ENCODE measurements at places on chromosomes 2 and 18.
A peak's percentile ranks its signal among the peaks of the same experiment; 100 is the strongest.

DNA sequence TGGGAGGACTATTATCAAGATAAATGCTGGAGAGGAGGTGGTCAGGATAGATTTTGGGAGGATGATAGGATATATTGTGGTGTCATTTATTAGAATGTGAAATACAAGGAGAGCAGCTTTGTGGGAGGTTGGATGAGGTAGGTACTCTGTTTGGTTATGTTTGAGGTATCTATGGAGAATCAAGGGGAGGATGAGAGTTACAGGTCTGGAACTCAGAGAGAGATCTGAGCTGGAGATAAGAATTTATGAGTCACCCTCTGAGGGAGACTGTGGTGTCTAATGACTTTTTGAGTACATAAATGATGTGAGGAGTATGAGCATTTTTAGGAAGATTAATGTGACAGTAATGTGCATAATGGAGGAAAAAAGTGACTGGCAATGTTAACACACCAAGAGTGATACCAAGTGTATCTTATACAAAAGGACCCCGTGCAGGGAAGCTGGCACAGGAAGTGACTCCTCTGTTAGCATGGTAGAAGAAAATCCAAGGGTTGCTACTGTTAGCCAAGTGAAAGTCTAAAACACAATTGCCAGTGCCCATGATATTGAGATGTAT is 48.2 kb downstream of the CRIM1 start:
- no peak for DNase-seq

GRCh38 chr2:135095591-135095990 is 43.5 kb downstream of the RAB3GAP1 start:
- DNase-seq = no peak

DNA sequence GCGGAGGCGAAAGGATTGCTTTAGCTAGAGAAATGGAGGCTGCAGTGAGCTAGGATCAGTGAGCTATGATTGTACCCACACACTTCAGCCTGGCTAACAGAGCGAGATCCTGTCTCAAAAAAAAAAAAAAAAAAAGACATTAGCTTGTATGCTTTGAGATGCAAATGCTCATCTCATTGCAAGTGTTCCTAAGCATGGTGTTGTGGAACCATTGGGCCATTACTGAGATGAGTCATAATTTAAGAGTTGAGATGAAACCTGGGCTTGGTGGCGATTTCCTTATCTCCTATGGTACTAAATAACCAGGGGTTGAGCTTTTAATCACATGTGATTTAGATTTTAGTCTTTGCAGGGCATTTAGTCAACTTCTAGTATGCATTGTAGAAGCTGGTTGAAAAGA is 2.2 kb downstream of the PLEKHA3 start:
- no peak for DNase-seq

DNA sequence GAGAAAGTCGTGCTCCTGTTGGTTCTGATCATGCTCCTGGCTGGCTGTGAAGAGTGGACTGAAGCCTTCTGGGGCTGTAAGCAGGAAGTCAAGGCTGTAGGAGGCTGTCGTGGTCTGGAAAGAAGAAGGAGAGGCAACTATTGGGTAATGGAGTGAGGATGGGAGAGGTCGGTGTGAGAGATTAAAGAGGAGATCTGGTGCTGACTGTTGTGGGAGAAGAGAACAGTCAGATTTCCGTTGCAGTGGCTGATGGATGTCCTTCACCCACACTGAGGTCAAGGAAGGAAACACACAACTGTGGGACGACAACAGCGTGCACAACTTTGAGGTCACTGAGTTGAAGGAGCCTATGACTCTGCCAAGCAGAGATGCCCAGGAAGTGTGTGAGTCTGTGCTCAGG is 2.8 kb upstream of the PSMD1 start:
- no peak for DNase-seq

DNA sequence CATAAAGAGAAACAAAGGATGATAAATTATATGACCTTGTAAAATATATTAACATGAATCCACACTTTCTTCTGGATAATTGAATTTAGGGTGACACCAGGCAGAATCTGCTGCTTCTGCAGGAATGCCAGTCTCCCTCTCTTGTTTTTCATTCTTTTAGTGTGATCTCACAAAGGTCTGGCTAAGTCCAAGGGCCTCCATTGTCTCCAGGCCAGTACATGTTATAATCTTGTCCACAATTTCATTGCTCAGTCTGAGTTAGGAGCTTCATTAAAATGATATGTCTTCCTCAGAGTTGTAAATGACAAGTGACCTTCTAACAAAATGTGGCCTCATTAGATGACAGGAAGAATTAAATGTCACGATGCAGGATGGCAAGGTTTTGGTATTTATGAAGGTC is 110.2 kb downstream of the APOB start:
- no peak for DNase-seq

DNA sequence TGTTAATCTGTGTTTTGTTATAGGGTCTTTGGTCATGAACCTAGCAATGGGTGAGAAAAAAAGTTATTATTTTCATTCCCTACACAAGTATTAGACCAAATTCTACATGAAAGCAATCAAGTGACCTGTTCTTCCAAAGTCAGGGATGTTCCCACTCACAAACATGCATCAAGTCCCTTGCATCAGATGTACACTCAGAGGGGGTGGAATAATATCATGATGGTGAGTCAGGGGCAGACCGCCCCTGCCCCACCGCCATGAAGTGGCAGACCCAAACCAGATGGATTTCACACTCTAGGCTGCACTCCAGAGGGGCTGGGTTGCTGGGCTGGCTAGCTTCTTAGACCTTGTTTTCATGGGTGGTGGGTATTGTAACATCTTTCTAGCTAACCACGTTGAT is 91.4 kb downstream of the ACAA2 start:
- DNase-seq = no peak

GRCh38 chr2:239376942-239377531 is 23.8 kb downstream of the HDAC4 start:
- DNase-seq = no peak

GRCh38 chr18:22831441-22831904 is 101.7 kb upstream of the RBBP8 start:
- DNase-seq = no peak

- DNase-seq = no peak
Observed at GRCh38 chr2:96694279-96694678, 45.6 kb downstream of the LMAN2L start.

GRCh38 chr18:39969803-39970494 is 1985.1 kb upstream of the PIK3C3 start:
- DNase-seq = no peak

GRCh38 chr2:26196683-26197418 is 24.0 kb downstream of the GAREM2 start:
- no peak for DNase-seq

DNA sequence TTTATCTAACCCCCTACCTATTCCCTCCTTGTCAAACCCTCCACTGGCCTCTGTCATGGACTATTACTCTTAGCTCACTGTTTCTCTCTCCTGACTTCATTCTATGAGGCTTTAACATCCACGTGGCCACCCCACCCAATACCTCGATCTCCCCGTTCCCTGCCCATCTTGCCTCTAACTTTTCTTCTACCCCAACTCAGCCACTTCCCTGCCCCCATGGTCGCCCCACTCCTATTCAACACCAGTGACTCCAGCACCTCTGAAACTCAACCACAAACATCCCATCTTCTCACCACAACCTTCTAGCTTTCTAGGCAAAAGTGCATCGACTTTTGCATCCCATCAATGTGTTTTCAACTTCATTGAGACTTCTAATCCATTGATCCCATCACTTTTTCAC is 94.2 kb upstream of the EPAS1 start:
- no peak for DNase-seq

GRCh38 chr2:63537306-63537705 is 51.0 kb downstream of the WDPCP start:
- no peak for DNase-seq

DNA sequence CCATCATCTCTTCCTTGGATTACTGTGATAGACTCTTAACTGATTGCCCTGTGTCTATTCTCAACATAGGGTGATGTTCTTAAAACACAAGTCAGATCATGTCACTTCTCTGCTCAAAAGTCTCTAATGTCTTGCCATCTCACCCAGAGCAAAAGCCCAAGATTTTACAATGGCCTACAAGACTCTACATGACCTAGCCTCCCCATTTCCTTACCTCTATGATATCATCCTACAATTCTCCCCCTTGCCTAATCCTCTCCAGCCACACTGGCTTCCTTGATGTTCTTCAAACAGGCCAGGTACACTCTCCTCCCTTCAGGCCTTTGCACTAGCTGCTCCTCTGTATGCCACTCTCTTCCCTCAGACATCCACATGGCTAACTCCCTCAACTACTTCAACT is 55.1 kb downstream of the ROCK1 start:
- no peak for DNase-seq

DNA sequence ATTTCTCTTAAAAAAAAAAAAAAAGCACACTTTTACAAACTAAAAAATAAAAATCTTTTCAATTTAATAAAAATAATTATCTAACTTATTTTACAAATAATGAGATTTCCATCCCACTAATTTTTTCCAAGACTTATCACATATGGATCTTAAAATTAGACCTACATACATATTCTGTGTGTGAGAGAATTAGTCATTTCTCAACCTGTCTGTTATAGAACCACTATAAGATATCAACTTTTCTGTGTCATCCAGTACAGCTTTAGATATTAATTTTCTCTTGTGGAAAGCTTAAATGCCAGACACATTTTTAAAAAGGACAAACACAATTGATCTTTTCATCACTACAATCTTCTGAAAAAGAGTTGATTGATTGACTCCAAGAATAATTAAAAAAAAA is 38.1 kb downstream of the FANCL start:
- DNase-seq = no peak

DNA sequence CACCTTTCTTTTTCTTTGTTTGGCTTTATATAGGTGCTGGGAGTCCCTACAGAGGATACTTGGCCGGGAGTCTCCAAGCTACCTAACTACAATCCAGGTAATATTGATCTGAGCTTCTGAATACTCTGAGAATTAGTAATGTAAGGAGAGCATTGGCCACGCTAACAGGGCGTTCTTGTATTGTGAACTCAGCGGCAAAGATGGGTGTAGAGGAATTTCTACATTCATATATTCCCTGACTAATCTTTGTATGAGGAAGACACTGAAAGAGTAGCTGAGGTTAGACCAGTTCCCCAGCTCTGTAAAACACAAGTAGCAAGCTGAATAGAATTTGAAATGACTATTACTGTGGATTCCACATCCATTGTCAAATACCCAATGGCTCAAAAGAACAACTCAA is 48.5 kb downstream of the CDK15 start:
- DNase-seq = no peak

DNA sequence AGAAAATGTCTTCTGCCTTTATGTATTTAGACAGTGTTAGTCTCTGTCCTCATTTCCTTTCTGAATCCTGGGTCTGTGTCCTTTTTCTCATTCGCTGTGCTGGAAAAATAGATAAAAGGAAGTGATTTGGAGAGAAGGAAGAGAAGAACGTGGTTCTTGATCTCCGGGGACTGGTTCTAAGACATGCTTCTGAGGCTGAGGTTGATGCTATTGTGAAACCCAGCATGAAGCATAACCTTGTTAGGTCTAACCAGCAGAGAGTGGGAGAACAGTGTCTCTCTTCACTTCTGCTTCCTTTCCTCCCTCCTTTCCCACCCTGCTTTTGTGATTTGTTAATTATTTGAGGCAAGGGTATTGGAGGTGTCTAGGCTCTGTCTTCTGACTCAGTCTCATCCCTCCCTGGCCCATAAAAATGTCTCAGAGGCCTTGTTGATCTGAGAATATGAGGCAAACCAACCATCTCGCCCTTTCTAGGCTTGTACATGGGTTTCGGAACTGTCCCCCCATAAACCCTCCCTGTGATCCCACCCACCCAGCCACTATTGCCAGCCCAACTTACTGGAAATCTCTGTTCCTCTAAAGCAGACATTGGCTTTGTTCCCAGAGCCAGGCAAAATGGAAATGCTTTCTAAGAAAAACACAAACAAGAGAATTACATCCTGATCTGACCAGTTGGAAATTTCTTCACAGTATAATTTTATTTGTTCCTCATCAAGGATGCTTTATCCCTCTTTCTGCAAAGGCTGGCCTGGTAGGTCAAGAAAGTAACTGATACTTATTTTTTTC is 360.6 kb upstream of the TNP1 start:
- no peak for DNase-seq

DNA sequence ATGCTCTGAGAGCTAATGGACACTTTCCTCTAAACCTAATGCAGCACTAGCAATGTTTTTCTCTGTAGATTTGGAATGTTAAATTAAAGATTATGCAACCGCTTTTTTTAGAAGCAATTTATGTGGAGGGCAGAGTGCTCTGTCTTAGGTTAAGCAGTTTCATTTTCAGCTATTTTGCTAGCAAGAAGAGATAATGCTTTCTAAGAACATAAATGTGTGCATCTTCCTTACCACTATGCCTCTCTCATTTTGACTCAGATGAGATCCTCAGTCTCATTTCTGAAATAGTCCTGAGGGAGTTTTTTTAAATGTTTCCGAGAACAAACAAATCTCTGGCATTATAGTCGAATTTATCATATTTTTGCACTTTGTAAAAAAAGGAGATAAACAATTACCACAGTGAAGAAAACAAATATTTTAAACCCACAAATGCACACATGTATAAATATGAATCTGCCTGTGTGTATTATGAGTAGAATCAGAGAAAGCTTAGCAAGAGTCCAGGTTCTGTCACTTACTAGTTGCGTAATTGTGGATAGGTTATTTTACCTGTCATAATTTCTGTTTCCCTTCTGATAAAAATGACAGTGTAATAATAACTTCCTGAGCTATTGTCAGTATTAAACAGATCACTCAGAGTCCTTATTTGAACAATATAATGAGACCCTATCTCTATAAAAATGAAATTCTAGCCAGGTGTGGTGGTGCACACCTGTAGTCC is 207.7 kb upstream of the CRIM1 start:
- DNase-seq = no peak

DNA sequence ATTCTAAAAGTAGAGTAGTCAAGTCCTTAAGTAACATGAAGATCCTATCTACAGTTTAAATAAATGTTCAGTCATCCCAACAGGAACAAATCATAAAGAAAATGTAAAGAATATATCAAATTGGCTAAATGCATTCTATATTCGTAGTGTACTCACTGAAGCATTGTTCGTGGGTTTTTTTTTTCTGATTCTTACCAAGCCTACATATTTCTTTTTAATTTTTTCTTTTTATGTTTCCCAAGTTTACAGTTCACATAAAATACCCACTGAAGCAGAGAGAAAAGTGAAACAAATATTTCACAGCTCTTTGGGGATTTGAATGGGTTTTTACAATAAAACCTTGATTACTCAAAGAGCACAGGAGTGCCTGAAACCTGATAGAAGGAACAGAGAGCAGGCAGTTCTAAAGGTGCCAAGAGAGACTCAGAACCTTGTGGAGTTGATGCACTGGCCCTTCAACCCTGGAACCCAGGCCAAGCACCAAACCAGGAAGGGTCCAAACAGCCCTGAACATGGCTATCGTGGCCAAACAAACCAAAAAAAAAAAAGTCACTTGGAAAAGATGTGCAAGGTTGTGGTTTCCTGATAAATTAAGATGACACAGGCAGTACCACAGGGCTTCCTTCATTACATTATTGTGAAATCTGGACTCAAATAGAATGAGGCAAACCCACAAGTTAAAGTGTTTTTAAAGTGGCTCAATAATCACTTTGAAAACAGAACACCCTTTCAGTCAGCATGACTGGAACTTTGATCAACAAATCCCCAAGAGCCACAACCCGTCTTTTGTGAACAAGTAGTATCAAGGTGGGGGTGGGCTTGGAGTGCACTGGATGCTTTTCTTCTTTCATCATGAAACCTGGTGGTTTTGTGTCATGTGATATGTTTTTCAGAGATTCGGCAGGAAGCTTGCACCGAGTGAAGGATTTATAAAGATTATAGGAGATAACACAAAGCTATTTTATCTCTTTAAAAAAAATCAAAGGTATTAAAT is 245.0 kb upstream of the FN1 start:
- peak; percentile 7 for DNase-seq
